Hematopoietic multipotent progenitor cell treated with erythropoietin and hydrocortisone succinate and interleukin-3 and kit ligand, for 17 days (in vitro differentiated cells): ENCODE measurements at places on chromosomes 7 and 10.

DNA sequence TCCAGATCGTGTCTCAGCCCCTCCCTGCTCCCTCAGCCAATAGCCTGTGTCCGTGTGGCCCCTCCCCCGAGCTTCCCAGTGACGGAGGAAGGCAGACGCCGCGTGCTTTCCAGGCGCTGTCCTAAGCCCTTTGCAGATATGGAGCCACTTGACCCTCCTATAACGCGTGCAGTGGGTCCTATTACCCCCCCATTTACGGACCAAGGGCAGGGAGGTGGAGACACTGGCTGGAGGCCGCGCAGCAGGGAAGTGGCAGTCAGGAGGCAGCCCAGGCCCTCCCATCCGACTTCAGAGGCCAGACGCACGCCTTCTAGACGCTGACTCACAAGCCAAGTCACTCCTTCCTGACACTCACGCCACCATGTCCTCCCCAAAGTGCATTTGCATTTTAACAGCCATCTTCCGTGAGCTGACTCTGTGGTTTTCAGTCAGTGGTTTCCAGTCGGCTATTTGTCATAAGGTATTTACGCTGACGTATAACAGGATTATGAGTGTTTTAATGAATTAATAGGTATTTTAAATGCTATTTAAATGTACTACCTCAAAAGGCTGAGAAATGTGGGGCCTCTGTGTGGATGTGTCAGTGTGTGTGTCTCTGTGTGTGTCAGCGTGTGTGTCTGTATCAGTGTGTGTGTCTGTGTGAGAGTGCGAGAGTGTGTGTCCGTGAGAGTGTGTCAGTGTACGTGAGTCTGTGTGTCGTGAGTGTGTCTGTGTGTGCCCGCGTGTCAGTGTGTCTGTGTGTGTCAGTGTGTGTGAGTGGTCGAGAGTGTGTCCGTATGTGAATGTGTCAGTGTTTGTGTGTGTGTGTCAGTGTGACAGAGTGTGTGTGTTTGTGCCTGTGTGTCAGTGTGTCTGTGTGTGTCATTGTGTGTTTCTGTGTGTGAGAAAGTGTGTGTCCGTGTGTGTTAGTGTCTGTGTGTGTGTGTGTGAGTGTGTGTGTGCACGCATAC, 92.0 kb upstream of the INSIG1 start:
- DNase-seq, result peak; percentile 84

DNA sequence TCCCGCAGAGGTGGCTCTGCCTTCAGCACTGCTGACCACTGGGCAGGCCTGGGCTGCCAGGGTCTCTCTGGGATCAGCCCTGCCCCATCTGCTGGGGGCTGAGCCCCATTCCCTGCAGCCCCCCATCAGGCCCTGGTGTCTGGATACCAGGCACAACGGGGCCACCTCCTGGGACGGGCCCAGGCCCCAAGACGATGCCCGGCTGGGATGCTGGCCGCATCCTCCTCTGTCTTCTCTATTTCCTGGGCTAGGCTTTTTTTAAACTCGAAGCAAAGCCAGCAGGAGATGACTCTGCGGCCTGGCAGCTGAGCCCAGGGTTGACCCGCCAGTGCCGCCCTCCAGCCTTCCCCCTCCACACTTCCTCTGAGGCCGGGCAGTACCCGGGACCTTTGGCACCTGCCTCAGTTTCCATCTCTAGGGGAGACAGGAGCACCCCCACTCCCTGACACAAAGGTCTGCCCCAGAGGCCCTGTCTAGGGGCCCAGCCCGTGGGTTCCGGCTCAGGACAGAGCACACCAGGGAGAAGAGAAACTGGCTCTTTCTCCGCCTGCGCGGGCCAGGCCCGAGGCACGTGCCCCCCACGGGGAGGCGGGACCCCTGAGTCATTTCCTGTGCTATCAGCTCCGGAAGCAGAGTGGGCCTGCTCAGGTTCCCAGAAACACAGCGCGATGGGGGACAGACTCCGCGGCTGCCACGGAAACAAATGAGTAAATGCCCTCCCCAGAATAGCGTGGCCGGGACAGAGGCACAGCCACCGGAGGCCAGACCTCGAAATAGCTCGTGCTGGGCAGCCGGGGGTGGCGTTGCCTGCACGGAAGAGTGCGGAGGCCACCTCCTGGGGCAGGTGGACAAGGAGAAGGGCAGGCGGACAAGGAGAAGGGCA, 84.6 kb upstream of the PDGFA start:
- no peak for DNase-seq

DNA sequence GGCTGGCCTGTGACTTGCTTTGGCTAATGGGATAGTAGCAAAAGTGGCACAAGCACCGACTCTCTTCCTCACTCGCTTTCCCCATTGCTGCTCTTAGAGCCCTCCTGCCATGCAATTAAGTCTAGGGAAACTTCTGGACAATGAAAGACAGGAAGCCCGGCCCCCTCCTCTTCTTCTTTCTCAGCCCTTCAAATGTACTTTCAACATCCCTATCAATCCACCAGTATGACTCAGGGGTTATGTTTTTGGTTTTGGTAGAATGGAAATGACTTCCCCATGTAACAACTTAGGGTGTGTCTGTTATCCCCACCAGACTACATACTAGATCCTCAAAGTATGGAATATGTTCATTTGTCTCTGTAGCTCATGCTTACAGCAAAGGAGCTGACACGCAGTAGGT, 139.0 kb upstream of the GDF10 start:
- no peak for DNase-seq

GRCh38 chr10:29634764-29635625, at the start of gene SVIL:
Gene SVIL, minus strand, starts transcription at chr10:29634971. Its CDS starts 79,913 bp downstream, at chr10:29555058.
- no peak for DNase-seq

GRCh38 chr10:100157156-100157555, 28.7 kb downstream of the ERLIN1 start:
- no peak for DNase-seq

GRCh38 chr10:70846795-70847194, 31.0 kb downstream of the SGPL1 start:
- no peak for DNase-seq

- peak; percentile 62 for DNase-seq
These were observed 1.2 kb downstream of the BAG3 start for GRCh38 chr10:119652361-119652730.

GRCh38 chr7:149838992-149839408, 825 bp downstream of the ZNF862 start:
- no peak for DNase-seq

DNA sequence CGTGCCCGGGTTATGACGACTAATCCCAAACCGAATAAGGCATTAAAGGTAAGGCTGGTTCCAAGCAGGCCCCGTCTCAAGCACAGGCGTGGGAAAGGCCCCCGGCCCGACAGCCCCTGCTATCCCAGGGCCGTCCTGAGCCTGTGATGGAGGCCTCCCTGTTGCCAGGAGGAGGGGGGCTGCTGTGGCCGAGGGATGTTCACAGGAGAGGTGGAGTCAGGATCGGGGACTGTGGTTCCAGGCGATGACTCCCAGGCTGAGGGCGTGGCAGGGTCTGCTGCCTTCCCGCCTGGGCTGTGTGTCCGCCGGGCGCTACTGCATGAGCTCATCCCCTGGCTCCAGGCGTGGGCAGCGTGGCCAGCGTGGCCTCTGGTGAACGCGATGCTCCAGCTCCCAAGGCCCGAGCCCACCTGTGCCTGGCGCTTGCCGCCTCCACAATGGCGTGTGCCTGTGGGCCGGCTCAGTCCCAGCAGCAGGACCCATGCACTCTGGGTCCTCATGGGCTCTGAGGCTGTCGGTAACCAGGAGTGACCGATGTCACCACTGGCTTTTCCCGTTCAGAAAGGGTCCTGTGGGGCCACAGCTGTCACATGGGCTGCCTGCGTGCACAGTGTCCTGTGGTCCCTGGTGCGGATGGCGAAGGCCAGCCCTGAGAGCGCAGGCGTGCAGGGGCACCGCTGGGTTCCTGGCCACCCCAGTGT, 8.8 kb downstream of the MAFK start:
- no peak for DNase-seq

GRCh38 chr7:130938661-130939060, 204.7 kb upstream of the KLF14 start:
- DNase-seq, result no peak

- no peak for DNase-seq
These were observed 252.6 kb downstream of the DOCK4 start for GRCh38 chr7:111953611-111954010.

DNA sequence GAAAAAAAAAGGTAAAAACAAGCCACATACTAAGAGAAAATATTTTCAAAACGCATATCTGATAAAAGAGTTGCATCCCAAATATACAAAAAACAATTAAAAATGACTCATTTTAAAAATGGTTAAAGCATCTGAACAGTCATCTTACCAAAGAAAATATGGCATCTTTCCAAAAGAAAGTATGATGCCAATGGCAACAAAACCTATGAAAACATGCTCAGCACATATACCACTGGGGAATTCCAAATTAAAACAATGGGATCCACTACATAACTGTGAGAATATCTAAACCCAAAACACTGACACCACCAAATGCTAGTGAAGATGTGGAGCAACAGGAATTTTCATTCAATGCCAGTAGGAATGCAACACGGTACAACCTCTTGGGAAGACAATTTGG, 39.3 kb downstream of the VSTM2A start:
- no peak for DNase-seq

DNA sequence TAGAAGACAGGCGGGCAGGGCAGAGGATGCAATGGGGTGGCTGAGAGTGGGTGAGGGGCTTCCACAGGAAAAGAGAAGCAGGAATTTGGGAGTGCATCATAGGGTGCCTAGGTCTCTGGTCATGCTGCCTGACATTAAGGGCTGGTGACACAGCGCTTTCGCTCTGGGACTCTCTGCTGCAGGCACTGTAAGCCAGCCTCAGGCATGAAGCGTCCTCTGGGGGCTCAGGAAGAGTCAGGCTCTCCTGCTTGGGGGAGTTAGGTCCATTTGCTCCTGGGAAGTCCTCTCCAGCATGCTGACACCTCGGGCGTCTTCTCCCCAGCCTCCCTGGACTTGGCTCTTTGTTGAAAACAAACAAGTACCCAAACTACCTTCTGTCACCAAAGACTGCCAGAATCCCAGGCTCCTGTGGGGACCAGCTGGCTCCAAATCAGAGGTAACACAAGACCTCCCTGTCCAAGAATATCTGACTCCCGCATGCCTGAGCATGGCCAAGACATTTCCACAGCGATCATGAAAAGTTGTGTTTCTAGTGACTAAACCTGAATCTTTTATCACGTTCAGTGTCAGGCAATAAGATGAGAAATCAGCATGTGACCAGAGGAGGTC, 55.4 kb downstream of the GPR26 start:
- DNase-seq, result no peak

GRCh38 chr7:37971491-37971890, 51.1 kb downstream of the EPDR1 start:
- DNase-seq, result no peak

DNA sequence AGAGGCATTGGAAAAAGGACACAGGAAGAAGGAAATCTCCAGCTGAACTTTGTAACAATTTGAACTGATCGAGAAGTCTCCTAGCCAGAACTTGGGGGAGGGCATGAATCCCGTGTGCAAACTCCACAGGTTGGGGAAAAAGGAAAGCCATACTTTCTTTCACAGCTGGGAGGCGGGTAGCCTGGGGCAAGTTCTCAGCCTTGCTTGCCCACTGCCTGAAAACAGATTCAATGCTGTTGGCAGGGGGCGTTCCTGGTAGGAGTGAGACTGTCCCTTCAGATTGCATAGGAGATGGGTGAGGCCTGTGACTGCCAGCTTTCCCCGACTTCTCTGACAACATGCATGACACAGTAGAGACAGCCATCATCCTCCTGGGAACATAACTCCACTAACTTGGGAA, 289.1 kb upstream of the PHF14 start:
- no peak for DNase-seq
